NAMALWA (cell line): ENCODE measurements at places on chromosomes 1 and 21.

DNA sequence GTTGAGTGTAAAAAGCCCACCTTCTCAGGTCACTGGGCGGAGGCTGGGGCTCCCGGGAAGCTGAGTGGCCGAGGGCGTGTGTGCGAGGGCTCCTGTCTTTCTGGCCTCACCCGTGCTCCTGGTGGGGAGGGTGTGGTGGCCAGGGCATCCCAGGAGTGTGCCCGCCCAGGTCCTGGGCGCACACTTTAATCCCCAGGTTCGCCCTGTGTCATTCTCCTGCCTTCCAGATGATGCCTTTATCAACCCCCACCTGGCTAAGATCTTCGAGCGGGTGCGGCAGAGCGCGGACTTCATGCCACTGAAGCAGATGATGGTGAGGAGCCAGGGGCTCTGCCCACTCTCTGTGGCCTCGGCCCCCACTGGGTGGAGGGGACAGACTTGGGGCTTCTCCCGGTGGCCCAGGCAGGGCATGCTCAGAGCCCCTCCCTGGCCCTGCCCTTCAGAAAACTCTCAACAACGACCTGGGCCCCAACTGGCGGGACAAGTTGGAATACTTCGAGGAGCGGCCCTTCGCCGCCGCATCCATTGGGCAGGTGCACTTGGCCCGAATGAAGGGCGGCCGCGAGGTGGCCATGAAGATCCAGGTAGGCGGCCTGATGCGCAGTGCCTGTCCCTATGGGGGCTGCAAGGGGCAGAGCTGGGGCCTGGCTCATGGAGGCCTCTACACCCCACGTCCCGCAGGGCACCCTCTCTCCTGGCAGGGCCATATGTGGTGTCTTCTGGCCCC lies 42.5 kb downstream of the COQ8A start:
- DNase-seq, result no peak

- DNase-seq, result no peak
These were observed 2121.3 kb downstream of the NCAM2 start for GRCh38 chr21:23119491-23119890.

GRCh38 chr1:61344696-61345095 lies 262.3 kb downstream of the NFIA start:
- no peak for DNase-seq

DNA sequence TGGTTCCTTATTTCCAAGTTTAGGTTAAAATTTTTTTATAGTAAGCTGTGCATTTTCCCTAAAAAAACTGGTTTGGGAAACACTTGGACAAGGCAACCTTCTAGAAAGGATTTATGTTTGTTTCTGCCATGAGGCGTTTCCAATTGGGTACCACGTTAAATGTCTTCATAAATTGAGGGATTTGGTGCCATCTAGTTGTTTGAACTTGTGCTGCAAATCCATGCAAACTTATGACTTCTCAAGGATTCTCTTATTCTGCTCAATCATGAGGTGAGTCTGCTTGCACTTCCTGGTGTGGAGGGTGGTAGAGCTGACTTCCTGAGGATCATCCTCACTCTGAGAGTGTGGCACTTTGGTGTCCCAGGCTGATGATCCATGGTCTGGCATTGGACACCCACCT lies 123.3 kb downstream of the PCNX2 start:
- peak; percentile 51 for DNase-seq

DNA sequence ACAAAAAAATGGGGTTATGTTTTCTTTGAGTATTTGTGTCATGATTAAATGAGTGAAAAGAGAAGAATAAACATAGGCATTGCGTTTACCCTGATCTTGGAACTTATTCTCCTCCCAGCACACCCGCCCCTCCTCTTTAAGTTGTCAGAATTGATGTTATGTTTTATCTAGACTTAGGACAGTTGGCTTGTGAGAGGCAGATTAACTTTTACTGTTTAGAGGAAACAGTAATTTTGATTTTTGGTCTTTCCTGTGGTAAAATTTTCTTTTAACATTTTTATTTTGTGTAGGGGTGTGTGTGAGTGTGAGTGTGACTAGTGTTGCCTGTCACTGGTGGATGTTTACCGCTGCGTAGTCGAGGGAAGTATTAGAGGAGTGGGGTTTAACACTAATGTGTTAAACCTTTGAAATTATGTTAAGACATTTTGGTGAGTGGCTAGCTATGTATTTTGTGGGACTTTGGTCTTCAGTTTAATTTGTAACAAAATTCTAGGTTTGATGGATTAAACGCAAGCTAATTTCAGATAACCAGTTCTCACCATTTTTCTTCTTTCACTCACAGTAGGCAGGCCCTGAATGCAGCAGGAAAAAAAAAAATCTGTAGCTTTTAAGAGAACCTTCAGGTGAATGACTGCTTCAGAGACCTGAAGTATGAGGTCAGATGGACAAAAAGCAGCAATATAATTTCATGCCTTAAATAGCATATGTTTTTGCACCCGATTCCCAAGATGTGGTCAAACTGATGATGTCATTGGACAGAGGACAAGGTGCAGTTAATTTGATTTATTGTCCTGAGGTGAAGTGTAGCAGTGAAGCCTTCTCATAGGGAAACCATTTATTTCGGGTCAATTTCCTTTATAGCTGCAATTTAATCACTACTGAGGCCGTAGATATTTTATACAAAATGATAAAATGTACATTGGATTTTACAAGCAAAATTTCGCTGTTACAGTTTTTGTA lies 2.7 kb downstream of the POU2F1 start:
- DNase-seq, result peak; percentile 30

DNA sequence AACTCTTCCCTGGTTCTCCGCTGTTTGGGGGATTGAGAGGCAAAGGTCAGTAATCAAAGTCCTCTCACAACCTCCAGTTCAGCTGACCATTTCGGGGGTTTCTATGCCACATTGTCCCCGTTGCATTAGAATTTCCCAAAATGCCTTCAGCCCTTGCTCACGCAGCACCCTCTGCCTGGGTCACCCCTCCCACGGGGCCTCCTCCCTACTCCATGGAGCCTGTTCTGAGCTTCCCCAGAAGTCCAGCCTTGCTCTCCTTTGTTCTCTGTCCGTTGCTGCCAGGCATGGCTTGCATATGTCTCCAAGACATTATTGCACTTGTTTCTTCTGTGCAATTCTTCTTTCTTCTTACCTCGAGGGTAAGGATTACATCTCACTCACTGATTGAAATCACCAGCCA lies 16.5 kb downstream of the DMRTB1 start:
- DNase-seq, result no peak

GRCh38 chr1:161207173-161207572 lies 5.0 kb downstream of the NDUFS2 start:
- no peak for DNase-seq

DNA sequence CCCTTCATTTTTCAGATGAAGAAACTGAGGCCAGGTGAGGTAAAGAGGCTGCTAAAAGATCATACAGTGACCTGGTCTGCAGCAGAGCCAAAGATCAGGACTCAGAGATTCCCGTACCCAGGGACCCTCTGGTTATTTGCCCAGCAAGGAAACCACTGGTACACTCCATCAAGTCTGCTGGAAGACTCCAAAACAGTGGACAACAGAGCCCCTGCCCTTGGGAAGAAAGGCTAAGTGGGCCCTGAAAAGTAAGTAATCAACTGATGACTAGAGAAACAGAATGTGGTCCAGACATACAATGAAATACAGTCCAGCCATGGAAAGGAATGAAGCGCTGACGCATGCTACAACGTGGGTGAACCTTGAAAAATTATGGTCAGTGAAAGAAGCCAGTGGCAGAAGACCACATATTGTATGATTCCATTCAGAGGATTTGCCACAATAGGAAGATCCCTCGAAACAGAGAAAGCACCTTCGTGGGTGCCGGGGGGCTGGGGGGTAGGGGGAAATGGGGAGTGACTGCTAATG lies 106.4 kb downstream of the ETS2 start:
- no peak for DNase-seq

- DNase-seq, result no peak
These were observed 28.1 kb upstream of the CSF1 start for GRCh38 chr1:109882288-109883245.

DNA sequence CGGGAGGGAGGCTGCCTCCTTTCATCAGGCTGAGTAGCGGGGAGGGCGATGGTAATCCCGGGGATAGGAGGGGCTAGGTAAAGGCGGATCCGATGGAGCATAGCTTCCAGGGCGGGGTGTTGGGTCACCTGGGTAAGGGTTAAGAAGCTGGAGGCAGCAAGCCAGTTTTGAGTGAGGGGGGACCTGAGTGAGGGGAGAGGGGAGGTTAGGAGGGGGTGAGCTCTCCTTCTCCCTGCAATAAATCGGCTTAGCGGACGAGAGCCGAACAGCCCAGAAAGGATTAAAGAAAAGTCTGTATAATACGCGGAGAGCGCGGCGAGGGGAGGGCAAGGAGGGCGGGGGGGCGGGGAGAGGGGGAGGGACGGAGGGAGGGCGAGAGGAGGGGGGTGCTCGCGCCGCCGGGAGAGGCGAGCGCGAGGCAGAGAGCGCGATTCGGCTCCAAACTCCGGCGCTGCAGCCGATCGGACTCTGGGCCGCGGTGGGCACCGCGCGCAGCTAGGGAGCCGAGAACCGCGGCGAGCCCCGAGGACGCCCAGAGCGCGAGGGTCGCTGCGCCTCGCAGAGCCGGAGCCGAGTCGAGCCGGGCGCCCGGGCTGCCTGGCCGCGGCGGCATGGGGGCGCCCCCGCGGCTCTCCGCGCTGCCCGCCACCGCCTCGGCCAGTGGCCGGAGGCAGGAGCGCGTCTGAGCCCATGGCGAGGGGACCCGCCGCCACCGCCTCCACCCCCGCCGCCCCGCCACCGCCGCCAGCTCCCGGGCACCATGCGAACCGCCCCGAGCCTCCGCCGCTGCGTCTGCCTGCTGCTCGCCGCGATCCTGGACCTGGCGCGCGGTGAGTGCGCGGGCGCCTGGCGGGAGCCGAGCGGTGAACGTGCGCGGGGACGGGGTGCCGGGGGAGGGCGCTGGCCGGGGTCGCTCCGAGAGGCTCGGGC lies at the start of gene IGSF21:
IGSF21 (plus strand) TSS at position 430 of the 930 bp plus-strand sequence; CDS start at position 761, 331 bp downstream.
- DNase-seq, result no peak

GRCh38 chr1:16981269-16981849 lies 939 bp upstream of the MFAP2 start:
- DNase-seq, result no peak

DNA sequence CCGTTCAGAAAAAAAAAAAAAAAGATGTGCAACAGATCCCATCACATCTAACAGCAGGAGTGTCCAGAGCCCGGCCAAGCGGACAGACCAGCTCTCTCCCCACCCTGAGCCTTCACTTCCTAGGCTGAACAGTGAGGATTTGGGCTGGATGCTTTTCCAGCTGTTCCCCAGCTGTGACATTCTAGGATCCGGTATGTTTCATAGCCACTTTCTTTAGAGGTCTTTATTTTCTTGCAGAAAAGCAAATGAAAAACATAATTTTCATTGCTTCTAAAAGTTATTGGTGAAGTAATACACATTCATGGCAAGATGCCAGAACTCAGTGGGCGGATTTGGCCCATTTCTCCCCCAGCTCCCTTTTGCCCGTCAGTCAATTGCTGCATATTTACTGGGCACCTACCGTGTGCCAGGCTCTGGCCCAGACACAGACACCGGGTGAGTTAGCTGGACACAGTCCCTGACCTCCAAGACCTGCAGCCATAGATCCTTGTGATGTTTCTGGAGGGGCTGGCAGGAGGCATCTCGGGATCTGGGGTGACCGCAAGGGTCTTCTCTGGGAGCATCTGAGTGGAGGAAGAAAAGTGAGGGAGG lies 213.7 kb upstream of the VAMP3 start:
- no peak for DNase-seq

DNA sequence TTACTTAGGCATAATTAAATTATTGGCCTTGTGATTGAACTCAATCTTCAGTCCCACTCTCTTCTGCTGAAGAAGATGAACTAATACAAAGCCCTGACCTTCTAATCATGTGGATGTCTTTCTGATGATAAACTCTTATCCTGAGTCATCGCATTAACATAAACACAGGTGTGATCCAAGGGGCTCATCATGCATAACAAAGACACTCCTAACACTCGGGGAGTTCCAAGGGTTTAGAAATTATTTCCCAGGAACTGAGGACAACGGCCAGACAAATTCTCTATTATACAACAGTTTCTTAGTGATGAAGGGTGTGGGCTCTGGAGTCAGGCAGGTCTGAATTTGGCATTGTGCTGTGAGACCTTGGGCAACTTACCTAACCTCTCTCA lies 18.0 kb downstream of the DUSP10 start:
- no peak for DNase-seq

DNA sequence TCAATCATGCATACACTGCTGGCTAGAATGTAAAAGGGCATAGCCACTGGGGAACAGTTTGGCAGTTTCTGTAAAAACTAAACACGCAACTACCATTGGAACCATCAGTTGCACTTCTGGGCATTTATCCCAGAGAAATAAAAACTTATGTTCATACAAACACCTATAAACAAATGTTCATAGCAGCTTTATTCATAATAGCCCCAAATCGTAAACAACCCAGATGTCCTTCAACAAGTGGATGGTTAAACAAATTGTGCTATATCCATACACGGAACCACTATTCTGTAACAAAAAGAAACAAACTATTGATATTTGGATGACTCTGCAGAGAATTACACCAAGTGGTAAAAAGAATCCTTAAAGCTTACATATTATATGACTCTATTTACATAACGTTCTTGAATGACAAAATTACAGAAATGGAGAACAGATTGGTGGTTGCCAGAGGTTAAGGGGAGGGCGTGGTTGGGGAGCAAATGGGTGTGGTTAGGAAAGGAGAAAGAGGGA lies 22.8 kb downstream of the LACTBL1 start:
- DNase-seq, result no peak

DNA sequence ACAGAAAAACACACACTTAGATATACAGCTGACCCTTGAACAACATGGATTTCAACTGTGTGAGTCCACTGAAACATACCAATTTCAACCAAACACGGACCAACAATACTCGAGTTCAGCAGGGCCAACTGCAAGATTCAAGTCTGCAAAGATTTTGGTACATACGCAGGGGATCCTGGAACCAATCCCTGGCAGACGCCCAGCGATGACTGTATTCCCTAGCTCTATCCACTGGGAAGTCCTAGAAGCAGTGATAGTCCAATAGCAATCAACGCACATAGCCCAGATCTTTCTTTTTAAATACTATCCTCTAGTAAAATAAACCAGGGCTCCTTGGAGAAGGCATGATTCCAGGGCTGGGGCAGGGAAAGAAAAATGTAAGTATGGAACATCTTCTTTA lies 9.0 kb downstream of the DDX59 start:
- no peak for DNase-seq

DNA sequence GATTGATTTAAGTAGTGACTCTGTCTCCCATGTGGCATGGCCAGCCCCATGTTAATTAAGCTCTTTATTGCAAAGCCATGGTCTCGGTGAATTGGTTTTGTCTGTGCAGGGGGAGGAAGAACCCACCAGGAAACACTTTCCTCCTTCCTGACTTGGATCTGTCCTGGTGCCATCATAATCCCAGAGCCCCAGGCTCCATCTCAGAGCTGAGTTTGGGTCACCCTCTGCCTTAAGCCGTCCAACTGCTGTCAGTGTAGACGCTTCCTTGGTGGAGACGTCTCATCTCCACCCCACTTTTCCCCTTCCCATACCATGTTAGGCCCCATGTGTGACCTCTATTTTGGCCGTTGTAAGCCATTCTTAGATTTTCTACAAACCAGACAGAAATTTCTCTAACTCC lies 36.0 kb upstream of the COL6A2 start:
- no peak for DNase-seq

- DNase-seq, result no peak
These were observed 93.9 kb upstream of the TARDBP start for GRCh38 chr1:10918531-10918930.

- peak; percentile 91 for DNase-seq
These were observed 2.1 kb downstream of the PADI1 start for GRCh38 chr1:17207046-17207445.
